ENCODE measurements at places on chromosomes 3 and 15.
A peak's percentile ranks its signal among the peaks of the same experiment; 100 is the strongest.

- DNase-seq: no peak
Measured at GRCh38 chr3:146883288-146883687, 278.1 kb upstream of the PLSCR5 start.

DNA sequence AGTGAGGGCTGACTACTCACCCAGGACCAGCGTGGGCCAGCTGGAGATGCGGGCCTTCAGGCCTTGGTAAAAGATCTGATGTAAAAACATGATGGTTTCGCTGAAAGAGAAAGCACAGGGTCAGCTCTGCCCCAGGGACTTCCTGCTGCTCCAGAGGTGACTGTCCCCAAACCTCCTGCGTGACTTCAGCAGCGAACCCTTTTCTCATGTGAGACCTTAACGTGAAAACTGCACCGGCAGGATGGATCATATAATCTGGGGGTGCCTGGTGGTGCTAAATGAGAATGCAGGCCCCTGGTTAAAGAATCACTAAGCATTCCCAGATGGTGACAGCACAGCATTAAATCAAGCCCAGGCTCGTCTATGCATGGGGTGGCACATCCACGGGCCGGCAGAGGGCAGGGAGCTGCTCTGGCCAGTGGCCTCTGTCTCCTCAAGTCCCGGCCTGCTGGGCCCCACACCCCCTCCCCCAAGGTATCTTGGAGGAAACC lies 55.4 kb downstream of the RASGRF1 start:
- DNase-seq: no peak

- DNase-seq: no peak
Measured at GRCh38 chr3:108133048-108133369, 42.2 kb upstream of the CD47 start.

GRCh38 chr15:39479911-39480310 lies 101.0 kb upstream of the THBS1 start:
- DNase-seq: no peak

GRCh38 chr3:126549861-126550487 lies 8.8 kb downstream of the C3orf22 start:
- no peak for DNase-seq

GRCh38 chr3:179608931-179609720 lies 4.5 kb downstream of the NDUFB5 start:
- DNase-seq: peak; percentile 9

- DNase-seq: no peak
Measured at GRCh38 chr3:195219351-195220230, 51.4 kb downstream of the XXYLT1 start.

DNA sequence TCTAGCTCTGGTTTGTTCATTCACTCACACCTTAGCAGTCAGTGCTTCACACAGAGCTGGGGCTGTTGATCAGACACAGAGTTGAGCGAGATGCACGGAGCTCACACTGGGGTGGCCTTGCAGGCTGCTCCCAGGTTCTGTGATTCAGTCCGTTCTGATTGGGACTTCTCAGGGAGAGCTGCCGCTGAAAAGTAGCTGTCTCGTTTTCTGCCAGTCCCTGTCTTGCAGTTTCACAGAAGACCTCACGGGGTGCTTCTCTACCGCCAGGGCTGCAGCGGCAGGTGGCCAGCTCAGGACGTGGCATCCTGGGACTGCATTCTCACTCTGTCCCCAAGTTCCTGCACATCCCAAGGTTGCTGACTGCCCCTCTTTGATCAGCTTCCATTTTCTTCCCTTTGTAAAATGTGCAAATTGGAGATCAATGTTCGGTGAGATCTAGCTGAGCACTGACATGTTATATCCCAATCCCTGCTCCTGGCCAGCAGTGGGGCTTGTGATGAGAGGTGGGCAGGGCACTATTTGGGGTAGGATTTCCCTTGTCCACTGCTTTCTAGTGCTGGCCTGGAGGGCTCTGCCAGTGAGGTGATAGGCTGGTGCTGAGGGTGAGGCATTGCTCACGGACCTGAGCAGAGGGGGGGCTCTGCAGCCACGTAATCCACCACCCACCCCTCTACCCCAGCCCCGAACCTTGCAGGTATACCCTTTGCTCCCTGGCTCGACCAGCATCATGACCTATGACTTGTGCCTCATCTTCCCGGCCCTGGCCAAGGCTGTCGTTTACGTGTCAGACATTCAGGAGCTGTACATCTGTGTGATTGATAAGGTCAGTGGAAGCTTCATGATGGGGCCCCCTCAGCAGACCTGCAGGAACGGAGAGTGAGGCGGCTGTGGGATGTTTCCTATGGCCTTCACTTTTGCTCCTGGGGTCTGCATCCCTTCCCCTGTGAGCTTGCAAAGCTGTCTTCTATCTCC lies 5.3 kb upstream of the TXNRD3 start:
- no peak for DNase-seq

GRCh38 chr3:128794770-128795649 lies 69.0 kb downstream of the RAB7A start:
- DNase-seq: peak; percentile 39

- DNase-seq: no peak
Measured at GRCh38 chr15:45185903-45186770, 1.6 kb downstream of the SHF start.

DNA sequence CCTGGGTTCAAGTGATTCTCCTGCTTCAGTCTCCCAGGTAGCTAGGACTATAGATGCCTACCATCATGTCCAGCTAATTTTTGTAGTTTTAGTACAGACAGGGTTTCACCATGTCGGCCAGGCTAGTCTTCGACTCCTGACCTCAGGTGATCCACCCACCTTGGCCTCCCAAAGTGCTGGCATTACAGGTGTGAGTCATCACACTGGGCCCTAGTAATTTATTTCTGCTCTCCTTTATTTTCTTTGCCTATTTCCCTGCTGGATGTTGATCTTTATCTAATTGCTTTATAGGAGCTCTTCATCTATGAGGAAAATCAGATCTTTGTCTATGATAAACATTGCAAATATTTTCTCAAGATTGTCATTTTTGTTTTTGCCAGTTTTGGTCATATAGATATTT lies 31.7 kb downstream of the UQCC5 start:
- no peak for DNase-seq

DNA sequence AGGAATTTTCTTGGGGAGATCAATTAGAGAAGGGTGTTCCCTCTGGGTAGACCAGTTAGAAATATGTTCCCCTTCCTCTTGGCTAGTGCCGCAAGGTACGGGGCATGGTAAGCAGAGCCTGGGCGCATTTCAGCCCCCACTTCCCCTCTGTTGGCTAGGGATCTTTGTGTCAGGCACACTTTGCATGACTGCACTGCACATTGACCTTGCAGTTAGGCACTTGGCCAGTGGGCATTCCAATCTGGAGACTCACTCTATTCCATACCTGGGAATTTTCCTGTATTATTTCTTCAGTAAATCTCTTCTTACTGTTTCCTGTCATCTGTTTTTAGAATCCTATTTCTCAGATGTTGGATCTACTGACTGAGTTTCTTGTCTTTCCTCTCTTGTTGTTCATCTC lies 30.0 kb upstream of the CACNA1D start:
- no peak for DNase-seq

DNA sequence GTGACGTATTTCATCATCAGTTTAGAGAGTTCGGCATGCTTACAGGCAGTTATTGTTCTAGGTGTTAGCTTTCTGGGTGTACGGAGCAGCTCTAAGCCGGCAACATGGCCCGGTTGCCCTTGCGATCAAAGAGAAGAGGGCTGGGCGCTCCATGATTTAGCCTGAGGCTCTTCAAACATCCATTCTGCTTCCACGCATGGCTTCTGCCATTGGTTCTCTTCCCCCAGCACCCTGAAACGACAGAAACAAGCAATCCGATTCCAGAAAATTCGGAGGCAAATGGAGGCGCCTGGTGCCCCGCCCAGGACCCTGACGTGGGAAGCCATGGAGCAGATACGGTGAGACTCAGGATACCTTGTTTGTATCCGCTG lies 574 bp downstream of the NGRN start:
- peak; percentile 27 for DNase-seq

- DNase-seq: no peak
Measured at GRCh38 chr3:135078283-135078682, 283.2 kb downstream of the EPHB1 start.

GRCh38 chr3:171326717-171327440 lies 133.3 kb downstream of the TNIK start:
- DNase-seq: no peak

GRCh38 chr3:78690766-78691165 lies 1077.0 kb downstream of the ROBO1 start:
- no peak for DNase-seq

DNA sequence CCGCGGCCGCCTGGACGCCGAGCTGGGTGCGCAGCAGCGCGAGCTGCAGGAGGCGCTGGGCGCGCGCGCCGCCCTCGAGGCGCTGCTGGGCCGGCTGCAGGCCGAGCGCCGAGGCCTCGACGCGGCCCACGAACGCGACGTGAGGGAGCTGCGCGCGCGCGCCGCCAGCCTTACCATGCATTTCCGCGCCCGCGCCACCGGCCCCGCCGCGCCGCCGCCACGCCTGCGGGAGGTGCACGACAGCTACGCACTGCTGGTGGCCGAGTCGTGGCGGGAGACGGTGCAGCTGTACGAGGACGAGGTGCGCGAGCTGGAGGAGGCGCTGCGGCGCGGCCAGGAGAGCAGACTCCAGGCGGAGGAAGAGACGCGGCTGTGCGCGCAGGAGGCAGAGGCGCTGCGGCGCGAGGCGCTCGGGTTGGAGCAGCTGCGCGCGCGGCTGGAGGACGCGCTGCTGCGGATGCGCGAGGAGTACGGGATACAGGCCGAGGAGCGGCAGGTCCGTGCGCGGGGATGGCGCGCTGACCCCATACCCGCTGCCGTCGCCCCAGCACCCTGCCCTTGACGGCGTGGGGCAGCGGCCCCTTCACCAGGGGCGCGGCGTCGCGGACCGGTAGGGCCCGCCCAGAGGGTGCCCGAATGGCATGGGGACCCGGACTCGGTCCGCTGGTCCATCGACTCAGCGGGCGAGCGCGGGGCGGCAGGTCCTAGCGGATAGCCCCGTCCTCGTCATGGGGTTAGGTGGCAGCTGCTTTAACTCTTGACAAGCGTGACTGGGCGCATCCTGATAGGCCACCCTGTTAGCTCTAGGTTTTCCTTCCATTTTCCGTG lies 848 bp downstream of the SYNM start:
- no peak for DNase-seq

DNA sequence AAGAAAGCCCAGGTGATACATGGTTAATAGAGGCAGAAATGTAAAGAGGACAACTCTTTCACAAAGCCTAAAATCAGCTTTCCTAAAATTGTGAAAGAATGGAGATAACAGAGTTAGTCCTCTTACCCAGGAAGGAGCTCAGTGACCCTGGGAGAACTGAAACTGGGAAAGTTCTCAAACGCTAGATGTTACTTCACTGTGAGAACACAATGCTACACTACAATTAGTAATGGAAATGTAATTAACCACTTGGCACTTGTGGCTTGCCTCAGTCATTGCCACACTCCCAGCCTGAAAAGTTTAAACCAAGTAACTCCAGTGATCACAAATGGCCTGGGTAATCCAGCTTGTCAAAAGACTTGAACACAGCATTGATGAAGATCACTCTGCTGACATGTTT lies 102.7 kb upstream of the FGF7 start:
- DNase-seq: no peak

GRCh38 chr15:98002866-98003265 lies 42.4 kb downstream of the ARRDC4 start:
- no peak for DNase-seq

- DNase-seq: no peak
Measured at GRCh38 chr3:119223511-119223910, 17.2 kb downstream of the B4GALT4 start.

- no peak for DNase-seq
Measured at GRCh38 chr15:91866371-91866905, 12.9 kb downstream of the SLCO3A1 start.

All from stimulated activated CD4-positive, alpha-beta T cell treated with anti-CD3 and anti-CD28 coated beads, Interleukin-12 subunit alpha, Interleukin-12 subunit beta, amount 100 ng/mL, for 48 hours (primary cell).